ENCODE measurements at places on chromosomes 1 and 21.

DNA sequence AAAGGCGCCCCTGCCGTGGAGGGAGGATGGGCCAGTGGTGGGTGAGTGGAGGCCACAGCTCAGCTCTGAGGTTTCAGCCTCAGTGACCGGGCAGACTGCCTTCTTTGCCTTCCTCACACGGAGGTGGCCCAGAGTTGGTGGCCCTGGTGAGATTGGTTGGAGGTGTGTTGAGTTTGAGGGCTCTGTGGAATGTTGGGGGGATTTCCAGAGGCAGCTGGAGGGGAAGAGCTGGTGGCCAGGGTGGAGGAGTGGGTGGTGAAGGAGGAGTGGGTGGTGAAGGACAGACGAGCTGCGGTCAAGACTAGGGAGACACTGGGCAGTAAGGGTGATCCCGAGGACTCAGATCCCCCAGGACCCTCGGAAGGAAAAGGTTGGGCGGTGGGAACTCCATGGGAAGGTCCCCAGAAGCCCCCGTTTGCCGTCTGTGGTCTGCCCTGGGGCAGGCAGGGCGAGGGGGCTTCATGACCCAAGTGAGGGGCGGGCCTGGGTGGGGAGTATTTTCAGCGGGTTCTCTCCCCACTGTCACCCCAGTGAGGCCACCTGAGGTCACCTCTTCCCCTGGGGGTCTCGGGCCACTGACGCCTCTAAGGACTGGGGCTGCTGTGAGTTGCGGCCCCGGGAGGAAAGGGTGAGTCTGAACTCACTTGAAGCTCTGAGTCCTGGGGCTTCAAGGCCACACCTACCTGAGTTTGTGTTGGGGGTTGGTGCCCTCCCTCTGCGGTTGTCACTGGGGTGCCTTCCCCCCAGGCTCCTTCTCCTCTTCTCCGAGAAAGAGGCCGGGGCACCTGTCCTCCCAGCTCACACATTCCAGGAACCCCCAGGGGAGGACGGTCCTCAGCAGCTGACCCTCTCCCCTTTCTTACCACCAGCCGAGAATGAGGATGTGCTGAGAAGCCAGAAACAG is 22.7 kb upstream of the PIK3CD start:
- DNase-seq = peak; percentile 78

DNA sequence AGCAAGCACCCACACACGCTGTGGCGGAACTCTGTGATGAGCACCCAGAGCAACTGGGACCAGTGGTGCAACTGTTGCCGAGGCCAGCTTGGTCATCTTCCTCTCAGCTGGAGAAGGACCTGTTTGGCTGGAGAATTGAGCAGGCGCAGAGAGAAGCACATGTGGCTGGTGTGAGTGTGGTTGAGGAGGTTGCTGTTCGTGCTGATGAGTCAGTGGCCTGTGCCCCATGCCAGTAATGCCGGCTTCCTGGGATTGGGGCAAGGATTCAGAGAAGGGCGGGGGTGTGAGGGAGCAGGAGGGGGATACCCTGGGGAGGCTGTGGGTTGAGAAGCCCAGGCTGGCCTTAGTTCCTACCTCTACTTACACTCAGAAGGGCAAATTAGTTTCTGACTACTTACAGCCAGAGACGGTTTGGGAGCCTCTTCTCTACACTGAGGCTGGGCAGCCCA is 57.5 kb upstream of the EPS8L3 start:
- DNase-seq = peak; percentile 58

DNA sequence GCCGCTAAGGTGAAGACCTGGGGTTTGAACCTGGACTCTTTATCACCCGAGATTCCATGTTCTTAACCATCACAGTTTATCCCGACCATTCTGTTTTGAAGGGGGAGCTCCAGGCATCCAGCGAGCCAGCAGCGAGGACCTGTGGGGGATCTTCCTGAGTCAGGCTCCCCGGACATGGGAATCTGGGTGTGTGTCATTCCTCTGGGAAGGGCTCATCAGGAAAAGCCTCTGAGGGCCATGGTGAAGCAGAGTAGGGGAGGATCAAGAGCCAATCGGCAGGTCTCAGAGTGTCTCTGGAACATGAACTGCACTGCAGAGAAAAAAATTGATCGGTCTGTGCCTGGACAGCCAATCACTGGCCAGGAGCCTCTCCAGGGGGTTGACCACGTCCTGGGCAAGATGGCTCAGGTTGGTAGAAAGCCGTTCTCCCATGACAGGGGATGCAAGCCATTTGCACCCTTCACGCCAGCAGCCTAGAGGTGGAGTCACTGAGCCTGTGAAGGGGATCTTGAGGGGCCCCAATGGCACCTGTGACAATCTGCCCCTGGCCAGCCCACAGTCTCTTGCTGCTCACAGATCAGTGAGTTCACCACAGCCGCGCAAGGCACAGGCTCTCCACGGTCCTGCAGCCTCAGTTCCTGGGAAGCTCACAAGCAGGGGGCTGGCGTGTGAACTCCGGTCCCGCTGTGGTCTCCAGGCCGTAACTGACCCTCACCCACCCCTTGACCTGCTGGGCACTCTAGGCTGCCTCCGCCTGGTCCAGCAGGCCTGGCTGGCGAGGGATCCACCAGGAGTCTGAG is 20.4 kb upstream of the ACTRT2 start:
- no peak for DNase-seq

DNA sequence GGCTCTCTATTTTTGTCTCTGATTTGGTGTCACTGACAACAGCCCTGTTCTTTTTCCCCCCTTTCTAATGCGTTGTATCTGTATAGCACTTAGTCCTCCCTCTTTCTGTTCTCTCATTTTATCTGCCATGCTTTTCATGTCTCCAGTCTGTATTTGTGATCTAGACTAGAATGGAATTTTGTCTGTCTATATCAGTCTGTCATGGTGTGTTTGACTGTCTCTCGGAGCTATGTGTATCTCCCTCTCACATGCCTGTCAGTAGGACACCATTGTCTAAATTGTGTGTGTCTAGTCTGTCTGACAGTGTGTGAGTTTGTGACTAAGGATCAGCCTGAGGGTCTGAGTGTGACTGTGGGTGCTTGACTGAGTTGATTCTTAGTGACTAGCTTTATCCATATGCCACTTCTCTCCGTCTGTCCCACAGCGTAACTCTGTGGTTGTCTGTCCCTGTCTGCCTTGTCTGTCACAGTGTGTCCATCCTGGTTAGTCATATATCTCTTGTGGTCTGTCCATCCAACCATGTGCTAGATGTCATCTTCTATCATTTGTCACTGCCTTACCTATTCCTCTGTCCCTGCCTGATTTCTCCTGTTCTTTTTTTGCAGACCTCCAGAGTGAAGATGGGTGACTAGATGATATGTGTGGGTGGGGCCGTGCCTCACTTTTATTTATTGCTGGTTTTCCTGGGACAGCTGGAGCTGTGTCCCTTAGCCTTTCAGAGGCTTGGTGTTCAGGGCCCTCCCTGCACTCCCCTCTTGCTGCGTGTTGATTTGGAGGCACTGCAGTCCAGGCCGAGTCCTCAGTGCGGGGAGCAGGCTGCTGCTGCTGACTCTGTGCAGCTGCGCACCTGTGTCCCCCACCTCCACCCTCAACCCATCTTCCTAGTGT is 1.4 kb upstream of the B4GALT2 start:
- DNase-seq = no peak

- no peak for DNase-seq
These were observed 4.8 kb upstream of the COA6 start for GRCh38 chr1:234368320-234369032.

DNA sequence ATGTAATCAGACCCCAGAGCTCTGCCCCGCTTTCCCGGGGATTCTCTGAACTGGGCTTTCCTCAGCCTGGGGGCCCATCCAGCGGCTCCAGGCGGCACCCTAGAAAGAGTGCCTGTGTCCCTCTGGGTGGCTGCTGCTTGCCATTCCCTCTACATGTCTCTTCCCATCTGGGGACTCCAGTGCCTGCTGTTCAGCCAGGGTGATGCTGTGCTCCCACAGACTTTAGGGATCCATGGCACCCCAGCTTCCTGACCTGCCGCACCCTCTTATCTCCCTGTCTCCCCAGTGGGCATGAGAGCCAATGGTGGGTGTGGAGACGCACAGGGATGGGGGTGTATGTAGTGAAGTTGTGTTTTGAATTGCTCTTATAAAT is 16.2 kb downstream of the TRAPPC10 start:
- no peak for DNase-seq

- DNase-seq = no peak
These were observed 54.8 kb downstream of the FOXO6 start for GRCh38 chr1:41416081-41416480.

GRCh38 chr1:39167632-39168209 is 36.8 kb upstream of the MACF1 start:
- DNase-seq = no peak

GRCh38 chr1:62508187-62508758 is 71.4 kb downstream of the USP1 start:
- no peak for DNase-seq

DNA sequence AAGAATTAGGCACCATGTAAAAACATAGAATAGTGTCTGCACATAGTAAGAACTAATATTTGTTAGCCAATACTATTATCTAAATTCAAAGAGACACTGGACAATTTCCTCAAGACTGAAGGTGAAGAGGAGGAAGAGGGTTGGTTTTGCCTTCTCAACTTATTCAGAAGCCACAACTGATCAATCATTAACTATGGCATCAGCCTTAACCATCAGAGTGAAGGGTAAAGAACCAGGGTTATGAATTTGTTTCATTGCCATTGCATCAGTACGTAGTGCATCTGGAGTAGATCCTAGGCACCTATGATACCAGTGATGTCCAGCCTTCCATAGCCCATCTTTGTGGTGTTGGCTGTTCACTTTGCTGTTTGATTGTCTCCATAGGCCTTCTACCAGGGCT is 421.7 kb upstream of the DEPDC1 start:
- DNase-seq = no peak

DNA sequence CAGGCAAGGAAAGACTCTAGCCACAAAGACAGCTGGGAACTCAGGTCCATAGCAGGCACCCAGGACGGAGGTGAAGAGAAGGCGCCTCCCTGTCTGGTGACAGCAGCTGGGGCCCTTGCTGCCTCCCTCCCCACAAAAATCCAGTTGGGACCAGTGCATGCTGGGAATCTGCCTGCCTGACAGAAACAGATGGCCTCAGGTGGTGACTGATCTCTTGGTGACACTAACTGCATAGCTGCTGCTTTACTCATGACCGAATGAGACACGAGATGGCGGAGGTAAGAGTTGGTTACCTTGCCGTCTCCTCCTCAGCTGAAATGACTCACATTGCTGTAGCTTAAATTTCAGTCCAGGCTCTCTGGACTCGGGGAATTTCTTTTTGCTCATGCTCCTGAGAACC is 130.3 kb downstream of the FGGY start:
- no peak for DNase-seq

DNA sequence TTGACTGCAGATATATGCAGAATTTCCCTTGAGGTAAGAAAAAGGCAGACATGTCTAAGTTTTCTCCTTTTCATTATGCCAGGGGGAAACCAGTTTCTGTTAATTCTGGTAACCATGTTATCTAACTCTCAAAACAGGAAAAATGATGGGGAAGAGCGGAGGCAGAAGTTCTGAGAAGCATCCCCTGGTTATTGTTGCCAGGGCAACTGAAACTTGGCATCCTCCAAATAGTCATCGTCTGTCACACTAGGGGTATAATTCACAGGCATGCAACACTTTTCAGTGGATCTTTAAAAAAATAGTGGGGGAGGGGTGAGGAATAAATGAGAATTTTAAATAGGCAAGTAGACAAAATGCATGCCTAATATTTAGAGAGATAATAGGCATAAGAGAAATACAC is 715.3 kb upstream of the CXADR start:
- no peak for DNase-seq

DNA sequence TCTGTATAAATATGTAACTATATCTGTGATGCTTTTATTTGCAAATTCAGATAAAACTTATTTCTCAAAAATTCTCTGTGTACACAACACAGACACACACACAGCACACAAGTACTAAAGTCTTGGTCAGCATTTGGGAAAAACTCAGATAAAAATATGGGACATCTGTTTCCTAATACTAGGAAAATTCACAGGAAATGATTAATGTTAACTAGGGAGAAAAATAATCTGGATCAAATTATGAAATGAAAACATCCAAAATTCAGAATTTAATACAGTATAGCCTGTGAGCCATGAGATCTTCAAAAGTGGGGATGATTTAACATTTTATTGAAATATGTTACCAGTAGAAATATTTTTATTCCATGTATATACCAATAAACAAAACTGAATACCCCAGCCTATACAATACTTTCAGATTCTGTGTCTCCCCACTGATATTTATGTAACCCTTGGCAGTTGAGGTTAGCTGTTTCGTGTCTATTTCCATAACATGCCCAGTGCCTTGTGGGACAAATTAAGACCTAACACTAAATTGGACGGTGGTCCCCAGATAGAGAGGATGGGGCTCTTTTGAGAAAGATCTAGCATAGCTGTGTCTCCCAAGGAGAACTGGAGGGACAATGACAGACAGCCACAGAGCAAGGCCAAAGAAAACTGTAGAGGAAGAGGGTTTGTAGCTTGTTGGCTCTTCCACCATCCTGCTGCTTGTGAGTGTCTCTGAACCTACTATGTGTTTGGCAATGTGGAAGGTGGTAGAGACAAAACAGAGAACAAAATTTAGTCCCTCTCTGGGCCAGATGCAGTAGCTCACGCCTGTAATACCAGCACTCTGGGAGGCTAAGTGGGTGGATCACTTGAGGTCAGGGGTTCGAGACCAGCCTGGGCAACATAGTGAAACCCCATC is 47.2 kb downstream of the GNG12 start:
- no peak for DNase-seq

GRCh38 chr1:210944252-210944651 is 189.7 kb downstream of the KCNH1 start:
- no peak for DNase-seq

- no peak for DNase-seq
These were observed 211.0 kb upstream of the RAB4A start for GRCh38 chr1:229059671-229060539.

GRCh38 chr1:236381565-236382158 is 12.4 kb upstream of the EDARADD start:
- no peak for DNase-seq

DNA sequence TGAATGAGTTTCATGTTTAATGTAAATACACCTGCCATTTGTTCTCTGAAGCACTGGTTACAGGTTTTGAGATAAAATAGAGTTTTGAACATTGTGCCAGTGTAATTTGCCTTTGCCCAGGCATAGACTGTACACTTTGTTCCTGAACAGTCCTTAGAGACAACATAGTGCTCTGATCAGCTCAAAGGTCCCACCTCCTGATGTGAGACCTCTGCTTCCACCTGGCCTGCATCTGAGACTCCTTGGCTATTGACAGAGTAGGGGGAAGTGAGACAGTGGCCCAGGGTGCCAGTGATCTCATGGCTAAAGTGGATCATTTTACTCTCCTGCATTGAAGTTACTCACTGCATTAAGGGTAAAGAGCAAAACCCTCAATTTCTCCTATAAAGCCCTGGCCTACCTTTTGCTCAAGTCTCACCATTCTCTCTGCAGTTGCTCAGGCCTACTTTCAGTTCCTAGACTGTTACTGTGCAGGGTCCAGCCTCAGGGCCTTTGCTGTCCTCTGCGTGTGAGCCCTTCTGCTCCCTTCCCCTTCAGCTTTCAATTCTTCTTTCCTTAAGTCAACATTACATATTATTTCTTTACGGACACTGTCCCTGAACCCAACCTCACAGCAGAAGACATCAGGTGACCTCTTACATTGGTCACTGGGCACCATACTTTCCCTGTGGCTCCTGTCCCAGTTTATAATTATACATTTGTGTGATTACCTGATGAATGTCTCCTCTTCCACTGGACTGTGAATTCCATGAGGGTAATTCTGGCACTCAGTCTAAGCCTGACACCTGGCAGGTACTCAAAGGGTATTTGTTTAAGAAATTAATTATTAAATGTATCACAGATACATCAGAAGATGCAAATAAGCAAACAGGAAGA is 142.9 kb downstream of the ROR1 start:
- no peak for DNase-seq

All from stimulated activated CD8-positive, alpha-beta memory T cell treated with anti-CD3 and anti-CD28 coated beads, Interleukin-15, amount 100 ng/mL, for 48 hours (primary cell).